ENCODE measurements at places on chromosomes 7 and 10. TPM values are rescaled to one million over a fixed set of nuclear protein-coding genes. Genes with fewer than 3 reads are reported as not detected.

DNA sequence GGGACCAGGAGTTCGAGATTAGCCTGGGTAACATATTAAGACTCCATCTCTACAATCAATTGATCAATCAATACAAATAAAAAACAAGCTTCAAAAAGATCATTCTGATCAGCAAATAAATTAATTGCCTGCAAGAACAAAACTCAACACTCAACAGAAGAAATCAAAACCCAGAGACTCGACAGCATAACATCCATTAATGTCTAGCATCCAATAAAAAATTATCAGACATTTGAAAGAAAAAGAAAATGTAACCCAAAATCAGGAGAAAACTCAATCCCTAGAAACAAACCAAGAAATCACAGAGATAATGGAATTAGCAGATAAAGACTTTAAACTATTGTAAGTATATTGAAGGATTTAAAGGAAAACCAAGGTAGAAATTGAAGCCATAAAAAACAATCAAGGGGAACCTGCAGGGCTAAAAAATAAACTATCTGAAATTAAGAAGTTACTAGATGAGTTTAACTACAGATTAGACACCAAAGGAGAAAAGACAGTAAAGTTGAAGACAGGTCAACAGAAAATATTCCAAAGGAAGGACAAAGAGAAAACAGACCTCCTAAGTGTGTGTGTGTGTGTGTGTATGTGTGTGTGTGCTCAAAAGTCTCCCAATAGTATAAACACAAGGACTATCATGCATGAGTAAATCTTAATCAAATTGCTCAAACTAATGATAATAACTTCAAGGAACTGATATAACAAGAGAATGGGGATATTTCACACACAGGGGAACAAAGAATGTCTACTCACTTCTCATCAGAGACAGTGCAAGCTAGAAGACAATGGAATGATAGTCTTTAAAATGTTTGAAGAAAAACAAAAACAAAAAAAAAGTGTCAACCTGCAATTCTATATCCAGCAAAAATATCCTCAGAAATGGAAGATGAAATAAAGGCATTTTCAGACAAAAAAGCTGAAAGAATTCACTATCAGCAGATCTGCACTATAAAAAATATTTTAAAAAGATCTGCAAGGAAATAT is 7.7 kb downstream of the NUDCD3 start:
- no peak for DNase-seq

DNA sequence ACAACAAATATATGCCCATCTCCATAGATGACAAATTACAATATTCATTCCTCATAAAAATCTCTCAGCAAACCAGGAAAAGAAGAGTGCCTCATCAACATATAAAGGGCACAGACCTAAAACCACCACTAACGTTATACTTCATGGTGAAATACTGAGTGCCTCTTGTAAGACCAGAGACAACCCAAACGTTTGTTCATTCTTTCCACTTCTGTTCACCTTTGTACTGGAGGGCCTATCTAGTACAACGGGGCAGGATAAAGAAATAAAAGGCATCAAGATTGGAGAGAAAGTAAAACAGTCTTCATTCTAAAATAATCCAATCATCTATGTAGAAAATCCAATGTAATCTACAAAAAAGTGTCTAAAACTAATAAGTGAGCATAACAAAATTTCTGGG is 79.1 kb downstream of the LARP4B start:
- DNase-seq, result no peak

DNA sequence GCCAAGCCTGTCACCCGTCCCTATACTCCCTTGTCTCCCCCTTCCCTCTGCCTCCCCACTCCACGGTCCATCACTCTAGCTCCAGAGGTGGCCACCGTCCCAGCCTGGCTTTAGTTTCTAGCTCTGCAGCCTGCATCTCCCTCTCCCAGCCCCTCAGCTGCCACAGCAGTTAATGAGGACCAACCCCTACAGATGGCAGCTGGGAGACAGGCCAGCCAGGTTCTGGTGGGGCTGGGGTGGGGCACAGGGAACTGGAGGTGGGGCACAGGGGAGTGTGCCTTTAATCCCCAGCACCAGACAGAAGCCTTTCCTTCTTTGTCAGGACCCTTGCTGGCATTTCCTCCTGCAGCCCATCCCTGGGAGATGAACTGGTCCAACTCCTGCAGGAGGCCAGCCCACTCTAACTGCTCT is 21.1 kb downstream of the UNC5B start:
- no peak for DNase-seq

DNA sequence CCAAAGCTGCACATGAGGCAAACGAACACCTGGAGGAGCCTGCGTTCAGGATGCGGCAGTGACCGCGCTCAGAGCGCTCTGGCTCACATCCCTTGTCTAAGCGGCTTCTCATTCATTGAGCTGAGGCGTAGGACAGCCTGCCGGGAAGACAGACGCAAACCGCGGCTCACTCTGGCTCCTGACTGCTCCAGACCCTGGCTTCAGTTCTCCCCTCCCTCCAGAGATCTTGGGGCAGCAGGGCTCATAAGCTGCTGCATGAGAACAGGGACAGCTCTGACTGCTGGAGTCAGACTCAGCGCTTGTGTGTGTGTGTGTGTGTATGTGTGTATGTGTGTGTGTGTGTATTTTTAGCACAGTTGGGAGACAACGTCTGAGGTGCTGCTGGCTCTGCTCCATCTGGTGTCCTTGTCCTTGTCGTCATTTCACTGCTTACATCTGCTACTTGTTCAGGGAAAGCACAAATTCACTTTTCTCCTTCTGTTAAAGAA is 15.8 kb upstream of the LYZL2 start:
- no peak for DNase-seq

DNA sequence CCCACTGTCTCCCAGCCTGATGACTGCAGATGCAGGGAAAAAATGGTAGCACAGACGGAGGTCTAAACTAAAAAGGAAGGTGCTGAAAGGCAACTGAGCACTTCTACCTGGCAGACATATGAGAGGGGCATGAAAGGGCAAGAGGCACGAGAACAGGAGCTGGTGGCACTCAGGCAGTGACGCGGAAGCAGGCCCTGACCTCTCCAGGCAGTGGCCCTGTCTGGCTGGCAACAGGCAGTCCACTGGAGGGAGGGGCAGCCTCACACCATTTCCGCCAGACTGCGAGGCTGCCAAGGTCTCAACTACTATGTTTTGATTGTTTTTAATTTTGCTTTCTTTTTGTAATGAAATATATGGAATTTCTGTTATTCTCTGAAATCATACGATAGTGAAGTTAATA is 23.3 kb downstream of the VSTM2A start:
- DNase-seq, result no peak

GRCh38 chr7:37765872-37766525 is 82.4 kb upstream of the NME8 start:
- peak; percentile 26 for DNase-seq

GRCh38 chr10:111261081-111261615 is 184.3 kb downstream of the ADRA2A start:
- no peak for DNase-seq

- DNase-seq, result peak; percentile 30
Observed at GRCh38 chr10:117175215-117175900, 21.9 kb upstream of the KCNK18 start.

- no peak for DNase-seq
Observed at GRCh38 chr10:66483966-66484365, 441.9 kb upstream of the LRRTM3 start.

- no peak for DNase-seq
Observed at GRCh38 chr10:69326692-69327091, 48.4 kb downstream of the HK1 start.

GRCh38 chr10:20105236-20105635 is 289.0 kb downstream of the PLXDC2 start:
- no peak for DNase-seq

GRCh38 chr10:4813496-4813895 is 12.5 kb upstream of the AKR1E2 start:
- no peak for DNase-seq

GRCh38 chr10:127534496-127534895 is 14.6 kb upstream of the NPS start:
- no peak for DNase-seq

GRCh38 chr7:102916881-102917280 is 4.1 kb downstream of the LRRC17 start:
- DNase-seq, result no peak

BTRC gene
- 11.0 TPM for total RNA-seq

DNA sequence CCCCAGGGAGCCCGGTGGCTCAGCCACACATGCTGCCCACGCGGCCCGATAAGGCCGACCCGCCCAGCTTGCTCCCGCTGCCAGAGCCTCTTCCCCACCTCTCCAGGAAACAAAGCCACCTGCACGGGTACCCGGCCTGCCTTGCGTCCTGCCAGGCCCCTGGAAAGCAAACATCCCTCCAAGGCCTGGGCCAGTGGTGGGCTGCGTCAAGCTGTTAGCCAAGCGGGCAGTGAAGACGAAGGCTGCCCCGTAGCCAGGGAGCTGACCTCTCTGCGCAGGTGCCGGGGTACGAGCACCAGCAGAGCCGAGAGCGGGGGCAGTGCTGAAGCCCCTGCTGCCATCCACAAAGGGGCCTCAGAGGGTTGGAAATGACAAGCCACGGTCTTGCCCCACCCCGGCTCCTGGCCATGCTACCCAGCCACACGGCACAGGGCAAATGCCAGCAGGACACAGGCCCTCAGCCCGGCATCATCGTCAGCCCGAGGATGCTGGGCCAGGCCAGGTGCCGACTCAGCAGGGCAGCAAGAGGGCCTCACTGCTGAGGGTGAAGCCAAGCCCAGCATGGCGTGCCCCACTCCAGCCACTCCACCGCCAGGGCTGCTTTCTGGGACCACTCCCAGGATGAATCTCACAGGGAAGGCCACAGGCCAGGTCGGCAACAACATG is 140.0 kb downstream of the PTPRN2 start:
- DNase-seq, result no peak

DNA sequence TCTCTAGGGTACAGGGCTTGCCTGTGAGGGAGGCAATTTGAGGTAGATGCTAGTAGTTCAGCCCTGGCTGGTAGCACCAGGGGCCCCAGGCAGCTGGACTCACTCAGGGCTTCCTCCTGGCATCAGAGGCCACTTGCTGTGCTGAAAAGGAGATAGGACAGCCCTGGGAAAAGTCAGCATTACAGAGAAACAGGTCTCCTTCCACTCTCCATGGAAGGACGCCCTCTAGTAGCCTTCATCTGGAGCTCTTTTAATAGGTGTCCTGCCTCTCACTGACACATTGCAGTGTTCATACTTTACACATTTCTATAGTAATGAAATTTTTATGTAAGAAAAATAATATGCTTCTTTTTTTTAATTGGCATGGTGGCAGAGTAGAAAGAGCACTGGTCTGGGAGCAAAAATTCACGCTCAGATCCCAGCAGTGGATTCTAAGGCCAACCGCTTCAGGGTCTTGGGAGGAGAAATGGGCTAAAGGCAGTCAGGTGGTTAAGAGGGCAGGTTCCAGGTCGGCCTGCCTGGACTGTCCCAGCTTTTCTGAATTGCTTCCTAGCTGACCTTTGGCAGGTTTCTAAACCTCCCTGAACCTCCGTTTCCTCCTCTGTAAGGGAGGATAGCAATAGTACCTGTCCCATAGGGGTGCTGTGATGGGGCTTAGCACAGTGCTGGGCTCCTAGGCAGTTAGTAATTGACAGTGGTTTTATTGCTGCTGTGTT is 35.8 kb downstream of the AIFM2 start:
- no peak for DNase-seq

- no peak for DNase-seq
Observed at GRCh38 chr10:46019177-46019528, 11.3 kb downstream of the NCOA4 start.

DNA sequence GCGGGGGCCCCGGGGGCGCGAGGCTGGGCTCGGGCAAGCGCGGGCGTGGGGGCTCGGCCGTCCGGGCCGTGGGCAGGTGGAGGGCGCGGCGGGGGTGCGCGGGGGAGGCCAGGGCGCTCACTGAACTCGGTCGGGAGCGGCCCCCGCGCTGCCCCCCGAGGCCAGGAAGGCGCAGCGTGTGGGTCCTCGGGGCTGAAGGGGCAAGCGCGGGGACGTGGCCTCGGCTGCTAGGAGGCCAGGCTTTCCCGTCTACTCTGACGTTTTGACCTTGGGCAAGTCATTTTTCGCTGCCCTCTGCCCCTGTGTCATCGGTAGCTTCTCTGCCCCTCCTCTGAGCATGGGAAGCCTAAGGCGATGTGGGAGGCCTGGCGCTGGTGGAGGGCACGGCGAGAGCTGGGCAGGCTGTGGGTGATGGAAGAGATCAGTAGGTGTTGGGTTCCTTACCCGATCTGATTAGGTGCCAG is 441 bp downstream of the FBH1 start:
- peak; percentile 41 for DNase-seq

TAS2R4 gene
- 0.74 TPM for total RNA-seq

C10orf90 gene
- total RNA-seq, result not detected

GRCh38 chr10:14476641-14477407 is 146.1 kb upstream of the FRMD4A start:
- no peak for DNase-seq

GRCh38 chr10:116538992-116539391 is 6.7 kb upstream of the PNLIP start:
- no peak for DNase-seq

- DNase-seq, result no peak
Observed at GRCh38 chr7:17489961-17490360, 191.5 kb downstream of the AHR start.

DNA sequence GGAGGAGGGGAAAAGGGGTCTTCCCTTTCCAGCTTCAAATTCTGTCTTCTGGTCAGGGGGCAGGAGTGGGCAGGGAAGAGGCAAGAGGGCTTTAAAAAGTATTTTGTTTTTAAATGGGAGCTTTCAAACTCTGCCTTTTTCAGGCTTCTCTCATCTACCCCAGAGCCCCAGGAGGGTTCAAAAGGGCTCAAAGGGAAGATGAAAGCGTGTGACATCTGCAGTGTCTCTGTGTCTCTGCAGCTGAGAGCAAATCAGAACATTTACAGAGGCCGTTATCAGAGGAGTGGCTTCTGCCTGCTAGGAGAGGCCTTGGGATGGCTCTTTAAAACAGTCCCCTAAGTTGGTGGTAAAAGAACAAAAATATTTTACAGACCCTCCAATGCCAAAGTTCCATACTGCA is 30.3 kb downstream of the TRIM8 start:
- peak; percentile 44 for DNase-seq

DNA sequence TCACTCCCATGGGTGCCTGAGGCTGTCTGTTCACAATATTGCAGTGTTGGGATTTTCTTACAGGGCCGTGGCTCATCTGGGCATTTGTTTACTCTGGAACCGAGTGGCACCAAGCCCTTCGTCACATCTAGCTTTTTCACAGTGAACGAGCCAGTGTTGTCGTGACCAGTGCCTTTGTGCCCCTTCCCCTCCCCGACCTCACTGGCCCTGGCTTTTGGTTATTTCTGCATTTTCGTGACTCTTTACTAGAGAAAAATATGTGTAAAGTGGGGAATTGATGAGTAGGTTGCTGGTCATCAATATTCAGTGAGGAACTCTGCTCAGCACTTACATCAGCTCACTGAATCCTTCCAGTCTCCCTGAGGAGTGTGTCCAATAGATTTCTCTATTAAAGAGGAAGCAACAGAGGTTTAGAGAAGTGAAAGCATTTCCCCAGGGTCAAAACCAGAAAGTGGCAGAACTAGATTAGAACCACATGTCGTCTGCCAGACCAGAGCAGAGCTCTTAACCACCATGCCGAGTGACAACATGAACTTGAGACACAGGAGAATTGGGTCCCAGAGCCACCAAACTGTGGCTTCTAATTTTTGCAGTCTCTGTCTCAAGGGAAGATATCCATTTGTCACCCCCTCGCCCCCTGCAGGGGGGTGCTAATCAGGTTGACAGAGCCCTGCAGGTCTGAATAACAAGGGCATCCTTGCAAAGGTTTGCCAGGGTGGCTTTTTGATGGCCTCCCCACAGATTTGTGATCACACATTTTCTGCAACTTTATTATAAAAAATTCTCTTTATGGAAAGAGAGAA is 125.3 kb downstream of the CHN2 start:
- no peak for DNase-seq

Measured in activated CD8-positive, alpha-beta T cell treated with anti-CD3 and anti-CD28 coated beads, Interleukin-2, amount 10 ng/mL, durations not matched to agents 7 days and 5 days (primary cell).